ENCODE measurements at places on chromosomes 11 and 22.

DNA sequence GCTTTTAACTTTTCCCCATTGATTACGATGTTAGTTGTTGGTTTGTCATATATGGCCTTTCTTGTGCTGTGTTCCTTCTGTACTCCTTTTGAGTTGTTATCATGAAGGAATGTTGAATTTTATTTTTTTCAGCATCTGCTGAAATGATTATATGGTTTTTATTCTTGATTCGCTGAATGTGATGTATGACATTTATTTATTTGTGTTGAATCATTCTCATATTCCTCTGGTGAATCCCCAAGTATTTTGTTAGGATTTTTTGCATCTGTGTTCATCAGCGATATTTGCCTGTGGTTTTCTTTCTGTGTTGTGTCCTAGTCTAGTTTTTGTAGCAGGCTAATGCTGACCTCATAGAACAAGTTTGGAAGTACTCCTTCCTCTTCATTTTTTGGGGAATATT is 78.2 kb downstream of the GGT1 start:
- no peak for DNase-seq

DNA sequence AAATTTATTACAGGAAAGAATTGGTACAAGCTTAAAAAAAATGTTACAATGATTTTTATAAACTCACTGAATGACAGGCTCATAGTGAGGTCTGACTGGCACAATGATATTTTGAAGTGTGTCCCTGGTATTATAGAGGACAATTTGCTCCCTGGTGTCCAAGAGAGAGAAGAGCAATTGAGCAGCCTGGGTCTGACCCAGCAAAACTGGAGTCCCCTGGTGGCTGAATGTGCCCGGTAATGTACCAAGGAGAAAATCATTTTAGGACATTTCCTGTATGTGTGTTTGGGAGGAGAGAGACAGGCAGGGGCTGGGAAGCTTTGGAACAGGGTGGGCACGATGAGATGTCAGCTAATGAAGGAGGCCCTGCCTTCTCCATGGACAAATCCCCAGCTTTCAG is 125.3 kb downstream of the APOL5 start:
- peak; percentile 8 for DNase-seq

- no peak for DNase-seq
Measured at GRCh38 chr11:7576726-7577290, 63.0 kb downstream of the PPFIBP2 start.

DNA sequence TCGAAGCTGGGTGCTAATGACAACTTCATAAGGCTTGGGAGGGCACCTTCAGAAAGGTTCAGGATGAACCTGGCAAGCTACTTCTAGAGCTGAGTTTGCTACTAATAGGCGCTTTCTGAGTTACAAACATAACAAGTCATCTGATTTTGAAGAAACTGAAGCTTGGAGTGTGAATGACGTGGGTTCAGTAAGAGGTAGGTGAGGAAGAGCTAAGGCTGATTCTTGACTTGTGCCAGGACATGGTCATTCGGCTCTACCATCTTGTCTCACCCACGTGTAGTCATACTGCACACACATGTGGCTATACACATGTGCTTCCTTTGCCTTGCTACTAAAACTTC is 56.4 kb downstream of the SWAP70 start:
- DNase-seq = no peak

- DNase-seq = no peak
Measured at GRCh38 chr11:126212089-126212660, 593 bp downstream of the FAM118B start.

DNA sequence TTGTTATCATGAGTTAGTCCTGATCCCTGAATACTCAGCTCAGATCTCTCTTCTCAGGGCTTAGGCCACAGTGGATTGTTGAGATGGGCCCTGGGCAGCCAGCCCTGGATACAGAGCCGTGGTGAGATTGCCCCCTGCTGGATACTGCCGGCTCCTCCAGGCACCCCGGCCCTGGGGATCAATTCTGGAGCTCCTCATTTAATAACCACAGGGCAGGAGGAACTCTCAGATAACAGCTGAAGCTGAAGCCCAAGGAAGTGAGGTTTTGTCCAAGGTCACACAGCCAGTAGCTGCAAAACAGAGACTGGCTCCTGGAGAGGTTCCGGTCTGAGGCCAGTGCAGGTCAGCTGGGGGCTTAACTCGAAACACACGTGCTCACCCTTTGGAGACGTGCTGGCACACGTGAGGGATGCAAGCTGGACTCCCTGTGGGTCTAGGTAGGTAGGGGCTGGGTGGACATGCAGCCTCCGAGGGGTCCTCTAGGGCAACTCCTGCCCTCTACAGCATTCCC is 16.0 kb downstream of the USH1C start:
- DNase-seq = no peak

GRCh38 chr11:78282821-78283220 is 94.1 kb downstream of the USP35 start:
- DNase-seq = no peak

DNA sequence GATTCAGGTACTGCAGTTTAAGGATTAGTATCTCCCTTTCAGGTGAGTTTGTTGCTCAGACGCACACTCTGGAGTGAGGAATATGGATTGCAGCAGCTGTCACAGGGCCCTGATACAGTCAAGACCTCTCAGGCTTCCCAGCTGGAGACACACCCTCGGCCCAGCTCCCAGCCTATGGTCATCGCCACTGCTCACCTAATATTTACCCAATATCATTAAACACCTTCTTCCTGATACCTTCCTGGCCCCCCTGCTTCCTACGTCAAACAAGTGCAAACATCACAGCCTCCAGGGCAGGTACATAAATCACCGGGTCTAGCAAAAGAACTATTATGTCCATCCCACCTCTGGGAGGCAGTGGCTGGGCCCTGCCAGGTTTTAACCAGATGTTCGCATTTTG is 213.3 kb downstream of the MN1 start:
- DNase-seq = no peak

DNA sequence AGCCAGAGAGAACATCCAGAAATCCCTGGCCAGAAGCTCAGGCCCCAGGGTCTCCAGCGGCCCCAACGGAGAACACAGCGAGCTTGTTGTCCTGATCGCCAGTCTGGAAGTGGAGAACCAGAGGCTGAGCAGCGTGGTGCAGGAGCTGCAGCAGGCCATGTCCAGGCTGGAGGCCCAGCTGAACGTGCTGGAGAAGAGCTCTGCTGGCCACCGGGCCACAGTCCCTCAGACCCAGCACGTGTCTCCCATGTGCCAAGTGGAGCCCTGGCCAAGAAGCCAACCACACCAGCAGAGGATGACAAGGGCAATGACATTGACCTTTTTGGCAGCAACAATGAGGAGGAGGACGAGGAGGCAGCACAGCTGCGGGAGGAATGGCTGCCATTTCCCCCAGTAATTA is 20.6 kb upstream of the SCGB1D1 start:
- DNase-seq = no peak

DNA sequence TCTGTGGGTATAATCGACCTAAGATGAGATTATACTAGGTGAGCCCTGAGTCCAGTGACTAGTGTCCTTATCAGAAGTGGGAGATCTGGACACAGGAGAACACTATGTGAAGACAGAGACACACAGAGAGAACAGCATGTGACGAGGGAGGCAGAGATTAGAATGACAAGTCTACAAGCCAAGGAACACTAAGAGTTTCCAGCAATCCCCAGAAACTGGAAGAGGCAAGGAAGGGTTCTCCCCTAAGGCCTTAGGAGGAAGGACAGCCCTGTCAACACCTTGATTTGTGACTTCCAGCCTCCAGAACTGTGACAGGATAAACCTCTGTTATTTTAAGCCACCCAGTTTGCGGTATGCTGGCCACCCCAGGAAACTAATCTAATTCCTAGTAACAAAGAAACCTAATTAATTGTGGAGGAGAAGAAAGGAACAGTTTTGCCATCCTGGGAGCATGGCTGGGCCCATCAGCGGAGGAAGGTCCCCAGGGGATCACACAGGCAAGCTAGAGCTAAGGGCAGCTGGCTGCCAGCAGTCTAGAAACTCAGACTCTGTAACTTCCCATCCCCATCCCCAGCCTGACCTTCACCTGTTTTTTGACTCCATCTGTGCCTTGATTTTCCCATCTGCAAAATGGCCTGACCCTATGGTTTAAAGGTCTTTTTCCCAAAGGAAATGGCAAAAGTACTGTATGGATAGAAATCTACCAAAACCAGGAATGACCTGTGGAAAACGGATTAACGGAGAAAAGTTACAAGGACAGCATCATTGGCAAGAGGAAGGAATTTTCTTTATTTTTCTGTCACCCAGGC is 10.3 kb upstream of the THOC5 start:
- no peak for DNase-seq

- DNase-seq = no peak
Measured at GRCh38 chr11:122207921-122208764, 92.1 kb upstream of the BLID start.

- DNase-seq = no peak
Measured at GRCh38 chr11:36953976-36954375, 355.9 kb upstream of the RAG2 start.

DNA sequence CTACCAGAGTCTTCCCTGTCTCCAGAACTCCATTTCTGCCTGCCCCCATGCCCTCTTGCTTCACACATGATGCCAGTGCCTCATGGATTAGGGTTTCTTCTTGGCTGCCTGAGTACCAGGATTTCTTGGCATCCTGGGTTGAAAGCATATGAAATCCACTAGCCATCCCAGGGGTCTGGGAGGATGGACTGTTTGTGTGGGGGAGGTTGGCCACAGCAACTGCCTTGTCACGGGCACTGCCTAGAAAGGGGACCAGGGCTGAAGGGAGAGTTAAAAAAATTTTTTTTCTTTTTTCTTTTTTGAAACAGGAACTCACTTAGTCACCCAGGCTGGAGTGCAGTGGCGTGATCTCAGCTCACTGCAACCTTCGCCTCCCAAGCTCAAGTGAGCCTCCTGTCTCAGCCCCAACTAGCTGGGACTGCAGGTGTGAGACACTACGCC is 4.2 kb downstream of the USP35 start:
- peak; percentile 51 for DNase-seq

DNA sequence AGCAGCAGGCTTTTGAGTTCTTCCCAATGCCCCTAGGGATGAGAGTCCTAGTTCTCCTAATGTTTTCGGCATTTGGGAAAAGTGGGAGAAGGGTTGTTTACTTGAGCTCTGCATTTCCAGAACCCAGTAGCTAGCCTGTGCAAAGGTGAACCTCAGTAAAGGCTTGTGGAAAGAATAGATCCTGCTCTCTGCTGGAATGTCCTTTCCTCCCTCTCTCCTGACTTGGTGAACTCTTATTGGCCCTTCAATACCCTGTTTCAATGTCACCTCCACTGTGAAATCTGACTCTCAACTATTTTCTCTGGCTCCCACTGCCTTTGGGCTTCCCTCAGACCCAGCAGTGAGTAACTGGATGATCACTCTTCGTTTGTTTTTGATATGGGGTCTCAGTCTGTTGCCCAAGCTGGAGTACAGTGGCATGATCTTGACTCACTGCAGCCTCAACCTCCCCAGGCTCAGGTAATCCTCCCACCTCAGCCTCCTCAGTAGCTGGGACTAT is 2.4 kb upstream of the UVRAG start:
- DNase-seq = no peak

DNA sequence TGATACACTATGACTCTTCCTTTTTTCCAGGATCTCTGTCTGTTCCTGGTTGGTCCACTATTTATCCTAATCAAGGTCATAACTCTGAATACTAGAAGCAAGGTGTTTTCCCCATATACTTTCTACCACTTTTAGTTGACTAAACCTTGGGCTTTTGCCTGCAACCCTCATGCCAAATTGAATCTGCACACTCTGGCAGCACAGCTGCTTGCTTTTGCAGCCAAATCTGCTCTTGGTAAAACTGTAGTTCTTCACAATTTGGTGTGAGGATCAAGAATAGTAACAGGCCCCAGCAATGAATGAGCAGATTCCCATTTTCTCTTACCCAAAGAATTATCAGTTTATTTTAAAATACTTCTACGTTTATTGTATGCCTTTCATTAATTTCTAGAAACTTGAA is 586.5 kb upstream of the CNTN5 start:
- DNase-seq = no peak

- no peak for DNase-seq
Measured at GRCh38 chr11:68012843-68013610, 2.9 kb downstream of the ALDH3B1 start.

DNA sequence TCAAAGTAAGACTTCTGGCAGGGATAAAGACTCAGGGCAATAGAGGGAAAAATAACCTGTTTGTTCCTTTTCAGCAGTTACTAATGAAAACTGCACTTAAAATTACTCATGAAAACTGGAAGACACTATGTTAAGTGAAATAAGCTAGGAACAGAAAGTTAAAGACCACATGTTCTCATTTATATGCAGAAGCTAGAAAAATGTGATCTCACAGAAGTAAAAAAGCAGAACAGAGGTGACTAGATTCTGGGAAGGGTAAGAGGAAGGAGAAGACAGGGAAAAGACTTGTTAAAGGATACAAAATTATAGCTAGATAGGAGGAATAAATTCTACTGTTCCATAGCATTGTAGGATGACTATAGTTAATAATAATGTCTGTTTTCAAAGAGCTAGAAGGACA is 22.2 kb downstream of the HPS5 start:
- DNase-seq = no peak

DNA sequence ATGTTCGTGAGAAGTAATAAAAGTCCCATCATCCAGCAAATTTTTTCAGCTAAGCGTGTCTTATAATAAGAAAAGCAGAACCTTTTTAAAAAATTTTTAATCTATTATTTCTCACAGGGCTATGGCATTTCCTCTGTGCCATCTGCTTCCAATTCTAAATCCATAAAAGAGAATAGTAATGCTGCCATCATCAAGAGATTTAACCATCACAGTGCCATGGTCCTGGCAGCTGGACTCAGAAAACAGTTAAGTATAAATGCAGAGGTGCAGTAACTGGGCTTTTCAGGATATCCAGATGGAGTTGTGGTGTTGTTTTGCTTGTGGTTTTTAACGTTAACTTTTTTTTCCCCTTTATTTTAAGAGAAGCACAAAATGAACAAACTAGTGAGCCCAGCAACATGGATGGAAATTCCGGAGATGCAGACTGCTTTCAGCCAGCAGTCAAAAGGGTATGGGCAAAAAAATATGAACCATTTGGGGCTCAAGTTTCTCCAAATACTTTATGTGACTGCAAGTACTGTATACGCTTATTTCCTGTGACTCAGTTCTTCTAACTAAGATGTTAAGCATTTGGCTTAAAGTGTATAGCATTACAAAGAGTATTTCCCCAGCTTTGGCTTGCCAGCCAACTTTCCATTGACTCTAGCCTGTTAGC is 25.2 kb downstream of the GTF2H1 start:
- no peak for DNase-seq

GRCh38 chr11:87628026-87628580 is 547.1 kb downstream of the RAB38 start:
- DNase-seq = no peak

Data from CD14-positive monocyte (primary cell).